ENCODE measurements at places on chromosomes 3 and 15.
A peak's percentile ranks its signal among the peaks of the same experiment; 100 is the strongest.

- no peak for DNase-seq
These were observed 62.5 kb upstream of the MLF1 start for GRCh38 chr3:158508481-158508880.

- no peak for DNase-seq
These were observed at the start of gene MLH1 for GRCh38 chr3:36993326-36994283. Gene MLH1, plus strand, starts transcription at chr3:36993518. Its CDS starts 30 bp downstream, at chr3:36993548.

- no peak for DNase-seq
These were observed 67.9 kb upstream of the KY start for GRCh38 chr3:134718726-134719125.

GRCh38 chr3:107973152-107973551, 117.7 kb downstream of the CD47 start:
- no peak for DNase-seq

DNA sequence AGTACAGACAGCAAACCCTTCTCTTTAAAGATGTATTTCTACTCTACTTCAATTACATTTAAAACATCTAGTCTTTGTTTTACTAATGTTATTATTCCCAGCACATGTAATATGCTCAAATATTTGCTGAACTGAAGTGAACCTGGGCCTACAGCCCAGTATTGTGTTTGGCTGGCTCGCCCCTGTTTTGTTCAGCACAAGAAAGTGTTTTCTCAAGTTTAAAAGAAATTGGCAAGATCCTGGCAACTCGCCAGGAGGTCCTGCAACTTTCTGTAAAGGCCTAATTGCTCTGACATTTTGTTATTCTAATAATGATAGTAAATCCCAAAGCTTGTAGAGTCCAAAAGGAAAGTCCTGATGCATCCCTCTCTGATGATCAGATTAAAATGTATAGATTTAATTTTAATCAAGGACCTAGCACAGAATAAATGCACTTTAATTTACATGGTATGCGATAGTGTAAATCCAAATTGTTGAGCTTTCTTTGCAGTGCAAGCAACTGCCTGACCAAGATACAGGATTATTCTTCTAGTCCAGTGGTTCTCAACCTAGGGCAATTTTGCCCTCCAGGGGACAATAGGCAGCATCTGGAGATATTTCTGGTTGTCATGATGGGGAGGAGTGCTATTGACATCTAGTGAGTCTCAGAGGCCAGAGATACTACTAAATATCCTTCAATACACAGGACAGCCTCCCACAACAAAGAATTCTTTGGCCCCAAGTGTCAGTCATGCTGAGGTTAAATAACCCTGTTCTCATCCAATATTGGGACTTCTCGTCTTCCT, 35.7 kb upstream of the TMOD3 start:
- no peak for DNase-seq

GRCh38 chr15:34883042-34883441, 86.5 kb downstream of the AQR start:
- DNase-seq, result no peak

- no peak for DNase-seq
These were observed 884.7 kb downstream of the NAALADL2 start for GRCh38 chr3:175743733-175744400.

- DNase-seq, result no peak
These were observed 80.6 kb upstream of the BHLHE40 start for GRCh38 chr3:4898454-4899313.

GRCh38 chr15:98868564-98868963, 139.0 kb downstream of the PGPEP1L start:
- DNase-seq, result no peak

GRCh38 chr15:50857763-50858162, 50.7 kb upstream of the AP4E1 start:
- DNase-seq, result no peak

DNA sequence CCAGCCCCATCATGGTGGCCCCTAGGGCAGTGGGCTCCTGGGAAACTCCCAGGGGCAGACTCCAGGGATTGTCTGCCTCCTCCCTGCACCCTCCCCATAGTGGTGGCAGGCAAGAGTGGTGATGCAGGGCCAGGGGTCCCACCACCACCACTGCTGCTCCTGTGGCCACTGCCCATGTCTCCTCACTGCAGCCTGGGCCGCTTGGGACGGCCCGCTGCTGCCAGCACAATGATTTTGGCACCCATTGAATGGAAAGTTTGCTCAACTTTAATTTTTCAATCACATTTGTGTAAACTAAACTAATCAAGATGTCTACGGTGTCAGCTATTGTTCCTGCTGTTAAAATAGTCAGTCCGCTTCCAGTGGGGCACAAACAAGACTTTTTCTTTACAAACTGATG, 92.1 kb upstream of the TNFSF10 start:
- DNase-seq, result no peak

GRCh38 chr3:44342176-44342790, 3.7 kb downstream of the TCAIM start:
- no peak for DNase-seq

- DNase-seq, result no peak
These were observed 101.9 kb upstream of the CACNA2D3 start for GRCh38 chr3:54020436-54020835.

- no peak for DNase-seq
These were observed 292.6 kb downstream of the NFKBIZ start for GRCh38 chr3:102141928-102142239.

- peak; percentile 3 for DNase-seq
These were observed 23.0 kb downstream of the CP start for GRCh38 chr3:149198611-149199010.

GRCh38 chr3:146404436-146404835, 64.9 kb downstream of the PLSCR2 start:
- DNase-seq, result no peak

DNA sequence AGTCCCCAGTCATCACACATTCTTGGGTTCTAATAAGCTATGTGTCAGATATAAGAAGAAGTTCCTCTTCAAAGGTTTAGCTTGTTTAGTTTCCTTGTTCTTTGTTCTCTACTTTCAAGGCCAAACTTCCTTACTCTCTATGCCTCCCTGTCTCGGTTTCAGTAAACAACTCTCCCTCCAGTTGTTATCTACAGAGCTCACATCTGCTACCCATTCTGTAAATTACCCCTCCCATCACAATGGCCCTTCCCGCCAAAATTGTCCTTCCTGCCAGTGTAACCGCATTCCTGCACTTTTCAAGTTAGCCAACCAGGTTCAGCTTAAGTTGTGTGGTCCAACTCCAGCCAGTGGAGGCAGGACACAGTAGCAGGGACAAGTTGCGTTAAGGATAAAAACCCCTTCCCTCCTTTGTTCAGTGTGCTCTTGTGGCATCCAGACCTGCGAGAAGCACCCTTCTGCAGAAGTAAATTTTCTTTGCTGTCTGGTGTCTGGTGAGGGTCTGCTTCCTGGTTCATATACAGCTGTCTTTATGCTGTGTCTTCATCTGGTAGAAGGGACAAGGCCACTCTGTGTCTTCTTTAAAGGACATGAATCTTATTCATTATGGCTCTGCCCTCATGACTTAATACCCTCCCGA, 342.1 kb upstream of the GRM7 start:
- no peak for DNase-seq

GRCh38 chr15:56931639-56932508, 13.4 kb downstream of the TCF12 start:
- DNase-seq, result no peak

DNA sequence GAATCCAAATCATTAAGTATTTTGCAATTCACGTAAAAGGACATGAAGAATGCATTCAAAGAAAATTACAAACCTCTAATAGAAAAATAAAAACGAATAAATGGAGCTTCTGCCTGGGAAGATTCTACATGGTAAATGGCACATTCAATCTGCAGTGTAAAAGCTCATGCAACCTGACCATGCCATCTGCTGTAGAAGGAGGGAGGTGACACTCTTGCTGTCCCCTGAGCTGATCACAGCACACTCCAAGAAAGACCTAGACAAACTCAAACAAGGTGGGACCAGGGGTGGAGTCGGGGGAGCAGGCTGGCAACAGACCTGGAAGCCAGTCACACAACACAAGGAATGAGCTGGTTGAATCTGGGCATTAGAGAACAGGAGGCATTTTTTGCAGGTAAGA, 101.8 kb downstream of the BDH1 start:
- DNase-seq, result no peak

- DNase-seq, result peak; percentile 78
These were observed at the start of gene DISP2 for GRCh38 chr15:40357723-40358470. Gene DISP2, plus strand, starts transcription at chr15:40358219. Its CDS starts 103 bp downstream, at chr15:40358322.

DNA sequence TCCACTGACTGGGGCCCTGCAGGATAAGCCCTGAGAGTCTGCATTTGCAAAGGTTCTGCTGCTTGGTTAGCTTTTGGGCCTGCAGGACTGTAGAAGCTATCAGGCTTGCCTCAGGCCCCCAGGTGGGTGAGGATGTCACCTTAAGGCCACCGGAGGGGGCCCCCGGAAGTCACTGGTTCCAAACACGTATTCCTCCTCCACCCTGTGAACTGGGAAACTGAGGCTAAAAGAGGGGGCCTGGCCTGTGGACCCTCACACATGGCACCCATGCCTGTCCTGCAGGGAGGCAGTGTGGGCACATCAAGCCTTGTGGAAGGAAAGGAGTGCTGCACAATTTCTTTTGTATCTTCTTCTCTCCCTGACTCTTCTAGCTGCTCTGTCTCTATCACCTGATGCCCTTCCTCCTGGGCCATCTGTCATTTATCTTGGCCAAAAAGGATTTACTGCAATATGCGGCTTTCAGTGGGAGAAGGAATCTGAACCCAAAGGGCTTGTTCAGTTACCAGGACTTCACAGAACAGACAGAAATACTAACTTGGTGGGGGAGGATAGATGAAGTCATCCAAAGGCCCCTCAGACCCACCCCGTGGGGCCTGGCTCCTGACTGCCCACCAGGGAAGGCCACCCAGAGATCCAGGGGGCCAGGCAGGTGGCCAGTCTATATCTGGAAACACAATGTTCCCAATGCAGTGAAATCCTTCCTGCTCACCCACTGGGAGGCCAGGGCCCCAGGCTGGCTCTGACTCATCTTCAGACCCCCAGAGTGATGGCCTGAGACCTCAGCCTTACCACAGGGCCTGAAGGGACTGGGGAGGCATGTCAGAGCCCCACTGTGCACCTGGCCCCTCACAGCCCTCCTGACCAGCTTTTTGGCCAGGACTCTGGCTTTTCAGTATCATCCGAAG, 18.3 kb downstream of the UBAP1L start:
- DNase-seq, result no peak

DNA sequence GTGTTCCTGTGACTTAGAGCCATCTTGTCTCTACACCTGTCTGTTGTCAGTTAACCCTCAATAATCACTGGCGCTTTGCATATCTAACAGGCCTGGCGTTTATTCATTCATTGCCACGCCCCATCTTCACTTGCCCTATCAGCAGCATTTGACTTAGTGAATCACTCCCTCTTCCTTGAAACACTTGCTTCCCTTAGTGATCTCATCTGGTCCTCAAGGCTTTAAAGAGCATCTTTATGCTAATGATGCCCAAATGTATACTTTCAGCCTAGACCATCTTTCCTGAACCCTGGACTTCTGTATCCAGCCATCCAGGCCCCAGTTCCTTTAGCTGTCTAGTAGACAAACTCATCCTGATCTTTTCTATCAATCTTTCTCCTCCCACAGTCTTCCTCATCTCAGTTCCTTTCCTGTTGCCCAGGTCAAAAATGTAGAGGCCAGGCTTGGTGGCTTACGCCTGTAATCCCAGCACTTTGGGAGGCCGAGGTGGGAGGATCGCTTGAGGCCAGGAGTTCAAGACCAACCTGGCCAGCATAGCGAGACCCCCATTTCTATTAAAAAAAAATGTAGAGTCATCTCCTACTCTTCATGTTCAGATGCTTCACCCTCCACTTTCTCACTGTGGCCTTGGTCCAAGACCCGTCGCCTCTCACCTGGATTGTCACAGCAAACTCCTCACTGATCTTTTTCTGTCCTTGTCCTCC, 1.4 kb upstream of the IGDCC4 start:
- DNase-seq, result no peak

DNA sequence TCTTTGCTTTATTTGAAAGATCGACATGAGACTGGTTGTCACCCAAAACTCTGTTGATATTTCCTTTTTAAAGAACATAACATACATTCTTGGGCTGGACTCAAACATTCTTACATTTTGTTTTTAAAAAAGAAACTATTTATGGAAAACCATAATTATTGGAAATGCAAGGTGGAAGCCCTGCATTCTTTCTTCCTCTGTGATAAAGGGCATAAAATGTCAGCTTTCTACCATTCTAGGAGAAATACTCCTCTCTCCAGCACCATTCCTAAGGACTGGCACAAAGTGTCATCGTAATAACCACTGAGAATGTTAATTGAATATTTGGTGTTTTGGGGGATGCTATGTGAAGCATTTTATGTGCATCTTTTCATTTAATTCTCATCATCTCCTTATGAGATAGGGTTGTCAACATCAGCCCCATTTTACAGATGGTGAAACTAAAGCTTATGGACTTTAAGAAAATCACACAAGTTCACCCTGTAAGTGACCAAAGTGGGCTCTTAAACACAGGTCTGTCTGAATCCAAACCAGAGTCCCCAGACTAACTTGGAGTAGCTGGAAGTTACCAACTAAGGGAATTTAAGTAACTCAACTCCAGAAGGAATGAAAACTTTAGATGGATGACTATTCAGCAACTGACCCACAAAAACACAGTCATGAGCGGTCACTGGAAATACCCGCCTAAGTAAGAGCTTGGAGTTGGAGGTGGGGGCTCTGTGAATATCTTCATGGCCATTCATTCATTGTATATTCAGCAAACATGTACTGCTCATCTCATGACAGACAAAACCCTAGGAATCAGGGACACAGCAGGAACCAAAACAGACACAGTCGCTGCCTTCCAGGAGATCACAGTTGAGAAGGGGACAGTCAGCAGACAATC, 45.9 kb upstream of the LMCD1 start:
- DNase-seq, result no peak

- no peak for DNase-seq
These were observed 1.3 kb downstream of the ST3GAL6 start for GRCh38 chr3:98764472-98764884.

DNA sequence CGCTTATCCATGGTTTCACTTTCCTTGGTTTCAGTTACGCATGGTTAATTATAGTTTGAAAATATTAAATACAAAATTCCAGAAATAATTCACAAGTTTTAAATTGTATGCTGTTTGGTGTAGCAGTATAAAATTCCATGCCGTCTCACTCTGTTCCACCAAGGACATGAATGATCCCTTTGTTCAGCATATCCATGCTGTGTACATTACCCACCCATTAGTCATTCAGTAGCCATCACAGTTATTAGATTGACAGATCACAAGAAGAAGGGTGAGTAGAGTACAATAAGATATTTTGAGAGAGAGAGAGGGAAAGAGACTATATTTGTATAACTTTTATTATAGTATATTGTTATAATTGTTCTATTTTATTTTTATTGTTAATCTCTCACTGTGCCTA, 535.5 kb downstream of the SQOR start:
- DNase-seq, result no peak

GRCh38 chr15:60840703-60841411, 361.9 kb upstream of the ICE2 start:
- DNase-seq, result no peak

GRCh38 chr15:70699890-70700289, 63.5 kb downstream of the UACA start:
- no peak for DNase-seq

GRCh38 chr3:133509488-133509887, 64.0 kb upstream of the CDV3 start:
- no peak for DNase-seq

Data from NCI-H1417 (cell line).